ENCODE measurements at places on chromosomes 13 and 19.

GRCh38 chr13:36639610-36640009, 34.2 kb upstream of the SERTM1 start:
- DNase-seq: no peak

DNA sequence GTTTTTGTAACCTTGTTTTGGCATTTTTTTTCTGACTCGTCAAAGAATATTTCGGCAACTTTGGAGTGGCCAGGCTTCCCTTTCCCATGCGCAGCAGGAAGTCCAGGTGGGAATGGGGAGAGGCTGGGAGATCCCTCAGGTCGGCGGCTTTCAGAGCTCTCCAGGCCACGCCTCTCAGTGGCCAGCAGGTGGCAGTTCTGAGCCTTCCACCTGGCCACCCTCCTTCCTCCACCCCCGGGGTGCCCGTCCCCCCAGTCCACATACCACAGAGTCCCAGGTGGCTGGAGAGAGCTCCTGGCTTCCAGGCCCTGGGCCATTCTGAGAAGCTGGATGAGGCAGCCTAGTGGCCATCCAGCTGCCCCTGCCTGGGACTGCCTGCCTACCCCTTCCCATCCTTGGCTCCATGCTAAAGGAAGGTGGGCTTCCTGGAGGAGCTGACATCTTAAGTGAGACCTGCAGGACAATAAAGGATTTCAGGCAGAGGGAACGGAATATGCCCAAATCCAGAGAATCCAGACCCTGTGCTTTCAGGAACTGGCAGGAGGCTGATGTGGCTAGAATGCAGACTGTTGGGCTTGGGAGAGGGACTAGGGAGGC, 46.3 kb downstream of the CCNE1 start:
- peak; percentile 34 for DNase-seq

GRCh38 chr19:18446145-18446810, 8.3 kb upstream of the ISYNA1 start:
- no peak for DNase-seq

GRCh38 chr19:45391346-45391745, 13.5 kb downstream of the PPP1R13L start:
- DNase-seq: no peak

DNA sequence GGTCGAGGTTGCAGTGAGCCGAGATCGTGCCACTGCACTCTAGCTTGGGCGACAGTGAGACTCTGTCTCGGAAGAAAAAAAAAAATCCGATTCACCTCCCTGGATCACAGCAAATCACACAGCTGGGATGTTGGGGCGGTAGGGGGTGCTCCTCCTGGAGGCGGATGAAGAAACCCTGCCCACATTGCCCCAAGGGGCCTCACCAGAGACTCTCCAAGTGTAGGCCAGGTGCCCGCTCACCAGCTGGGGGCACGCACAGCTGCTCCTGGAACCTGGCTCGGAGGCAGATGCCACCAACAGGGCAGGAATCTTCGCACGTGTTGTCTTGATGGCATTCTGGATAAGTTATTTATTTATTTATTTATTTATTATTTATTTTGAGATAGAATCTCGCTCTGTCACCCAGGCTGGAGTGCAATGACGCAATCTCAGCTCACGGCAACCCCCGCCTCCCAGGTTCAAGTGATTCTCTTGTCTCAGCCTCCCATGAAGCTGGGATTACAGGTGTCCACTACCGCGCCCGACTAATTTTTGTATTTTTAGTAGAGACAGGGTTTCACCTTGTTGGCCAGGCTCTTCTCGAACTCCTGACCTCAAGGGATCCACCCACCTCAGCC, 3.1 kb downstream of the UQCR11 start:
- no peak for DNase-seq

DNA sequence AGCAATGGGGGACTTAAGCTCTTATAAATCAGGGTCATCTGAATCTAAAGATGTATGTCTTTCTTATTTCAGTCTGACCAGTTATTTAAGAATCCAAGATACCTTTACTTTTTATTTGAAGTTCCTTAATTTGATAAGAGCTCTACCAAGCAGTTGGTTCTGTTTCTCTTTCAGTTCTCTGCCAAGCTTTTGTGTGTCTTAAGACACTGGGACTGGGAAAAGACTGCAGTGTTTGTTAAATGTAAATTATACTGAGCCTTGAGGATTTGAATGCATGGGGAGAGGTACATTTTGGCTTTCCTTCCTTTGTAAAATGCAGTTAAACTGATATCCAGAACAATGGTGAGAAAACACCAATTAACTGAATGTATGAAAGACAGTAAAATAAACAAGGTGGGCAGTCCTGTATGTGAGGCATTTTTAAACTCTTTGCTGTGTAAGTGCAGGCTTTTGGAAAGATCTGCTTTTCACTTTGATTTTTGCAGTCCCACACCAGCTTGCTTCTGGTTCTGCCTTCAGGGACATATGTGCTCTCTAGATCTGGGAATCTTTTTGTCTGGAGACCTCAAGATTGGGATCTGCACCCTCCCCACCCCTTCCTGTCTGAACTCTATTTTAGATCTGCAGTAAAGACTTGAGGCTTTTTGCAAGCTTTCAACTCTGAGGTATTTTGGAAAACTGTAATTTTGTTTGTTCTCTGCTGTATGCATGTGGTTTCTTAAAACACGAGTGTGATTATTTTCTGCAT, 77.6 kb downstream of the LRCH1 start:
- no peak for DNase-seq

DNA sequence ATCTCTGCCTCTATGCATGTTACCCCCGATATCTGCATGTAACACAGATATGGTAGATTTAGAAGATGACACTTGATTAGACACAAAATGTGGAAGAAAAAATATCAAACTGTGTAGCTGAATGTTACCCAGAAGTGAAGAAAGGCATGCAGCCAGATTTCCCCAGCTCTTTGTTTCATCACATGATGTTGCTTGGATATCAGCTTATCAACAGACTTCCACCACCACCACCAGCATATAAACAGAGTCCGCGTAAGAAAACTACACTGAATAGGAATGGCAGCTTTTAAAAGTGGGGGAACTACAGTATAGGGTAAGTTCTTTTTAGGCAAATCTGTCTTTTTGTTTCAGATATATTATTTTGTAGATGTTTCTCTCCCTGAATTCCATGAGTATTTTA, at the start of gene FAM216B:
FAM216B (plus strand) TSS at position 233 of the 400 bp plus-strand sequence. CDS start 2,484 bp downstream, outside the sequence.
- DNase-seq: no peak
